Activated CD4-positive, alpha-beta T cell treated with anti-CD3 and anti-CD28 coated beads for 48 hours (primary cell): ENCODE measurements at places on chromosomes 2 and 18.

DNA sequence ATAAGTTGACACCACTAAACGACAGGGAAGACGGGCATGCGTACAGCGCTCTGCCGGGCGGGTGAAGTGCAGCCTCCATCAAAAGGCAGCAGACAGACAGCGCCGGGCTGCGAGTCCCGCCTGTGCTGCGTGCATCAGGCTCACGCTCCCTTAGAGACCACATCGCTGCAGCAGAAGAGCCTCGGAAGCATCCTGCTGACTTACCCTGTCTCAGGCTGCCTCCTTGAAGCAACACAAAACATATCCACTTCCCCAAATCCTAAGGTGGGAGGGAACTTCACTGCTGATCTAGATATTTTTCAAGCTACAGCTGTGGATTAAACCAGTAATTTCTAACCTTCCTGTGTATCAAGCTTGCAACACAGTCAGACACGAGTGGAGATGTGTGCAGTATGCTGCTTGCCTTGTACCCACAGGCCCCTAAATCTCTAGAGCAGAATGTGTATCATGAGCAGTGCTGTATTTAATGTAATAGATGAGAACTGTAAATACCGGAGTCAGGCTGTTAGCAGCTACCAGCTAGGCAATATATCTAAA is 6.4 kb downstream of the MYT1L start:
- no peak for DNase-seq

- DNase-seq, result no peak
Measured at GRCh38 chr2:52260904-52261303, 1229.0 kb upstream of the NRXN1 start.

DNA sequence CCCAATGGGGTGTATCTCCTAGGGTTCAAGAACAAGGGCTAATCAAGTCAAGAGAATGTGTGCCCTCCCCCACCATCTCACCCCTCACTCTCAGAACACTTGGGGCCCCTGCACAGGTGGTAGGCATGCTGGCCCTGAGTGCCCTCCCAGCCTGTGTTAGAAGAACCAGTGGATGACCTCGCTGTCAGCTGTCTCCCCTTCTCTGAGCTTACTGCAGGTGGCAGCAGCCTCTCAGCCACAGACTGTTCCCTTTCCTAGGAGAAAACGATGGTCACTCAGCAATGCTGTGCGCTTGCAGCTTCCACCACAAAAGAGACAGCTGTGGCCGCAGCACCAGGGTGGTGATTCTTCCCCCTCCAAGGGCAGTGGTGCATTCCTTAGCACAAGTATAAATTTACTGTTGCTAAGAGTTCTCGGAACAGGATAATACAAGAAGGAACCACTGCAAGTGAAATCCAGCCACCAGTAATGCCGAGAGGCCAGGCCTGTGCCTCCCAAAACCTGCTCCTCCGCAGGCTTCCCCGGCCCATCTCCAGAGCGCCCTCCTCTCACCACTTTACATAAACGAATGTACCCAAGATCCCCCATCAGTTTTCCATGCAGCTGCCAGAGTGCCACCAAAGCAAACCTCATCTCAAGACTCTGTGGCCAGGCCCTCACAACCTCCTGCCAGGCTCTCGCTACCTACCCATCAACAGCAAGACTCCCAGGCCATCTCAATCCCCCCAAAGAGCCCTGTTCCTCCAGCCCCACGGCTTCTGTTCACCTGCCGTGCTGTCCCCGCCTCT is 935 bp upstream of the RAMP1 start:
- peak; percentile 61 for DNase-seq

DNA sequence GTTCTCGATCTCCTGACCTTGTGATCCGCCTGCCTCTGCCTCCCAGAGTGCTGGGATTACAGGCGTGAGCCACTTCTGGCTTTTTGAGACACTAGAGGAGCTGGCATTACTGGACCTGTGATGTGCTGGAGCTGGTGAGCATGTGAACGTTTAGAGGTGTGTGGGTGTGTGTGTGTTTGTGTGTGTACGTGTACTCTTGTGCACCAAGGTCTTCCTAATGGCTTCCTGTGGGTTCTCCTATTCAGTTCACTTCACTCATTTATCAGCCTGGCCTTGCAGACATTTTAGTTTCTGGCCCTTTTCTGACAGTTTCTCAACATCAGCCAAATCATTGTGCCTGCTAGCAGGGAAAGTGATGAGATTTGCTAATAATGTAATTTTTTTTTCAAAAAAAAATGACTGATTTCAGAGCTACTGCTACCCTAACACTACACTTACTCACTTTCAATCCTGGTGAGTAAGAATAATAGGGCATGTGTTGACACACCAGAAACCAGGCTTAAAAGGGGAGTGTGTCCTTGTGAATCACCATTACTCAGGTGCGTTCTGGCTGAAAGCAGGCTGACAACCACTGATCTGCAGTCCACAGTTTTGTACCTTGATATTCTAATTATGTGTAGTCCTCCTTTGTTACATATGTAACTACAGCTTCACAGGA is 41.0 kb upstream of the ACTR3 start:
- DNase-seq, result peak; percentile 61

GRCh38 chr18:77733292-77733903 is 483.8 kb downstream of the GALR1 start:
- no peak for DNase-seq
